ENCODE measurements at places on chromosomes 5 and 9.

GRCh38 chr5:180898621-180899246 lies at the start of gene BTNL8:
BTNL8 (plus strand) TSS chr5:180899159; CDS start chr5:180899311, 152 bp downstream.
- DNase-seq = no peak

- DNase-seq = no peak
Observed at GRCh38 chr9:20512636-20513035, 109.7 kb downstream of the MLLT3 start.

DNA sequence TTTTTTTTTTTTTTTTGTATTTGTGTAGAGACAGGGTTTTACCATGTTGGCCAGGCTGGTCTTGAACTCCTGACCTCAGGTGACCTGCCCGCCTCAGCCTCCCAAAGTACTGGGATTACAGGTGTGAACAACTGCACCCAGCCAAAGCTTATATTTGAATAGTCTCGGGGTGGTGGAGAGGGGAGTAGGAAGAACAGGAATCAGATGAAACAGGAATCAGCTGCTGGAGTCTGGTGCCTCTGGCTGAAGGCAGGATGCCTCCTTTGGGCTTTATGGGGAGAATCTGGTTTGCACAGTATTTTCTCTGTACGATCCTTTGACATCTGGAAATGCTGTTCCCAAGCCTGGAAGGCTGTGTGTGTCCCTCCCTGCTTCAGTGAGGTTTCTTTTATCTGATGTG lies 10.9 kb downstream of the C5orf52 start:
- no peak for DNase-seq

DNA sequence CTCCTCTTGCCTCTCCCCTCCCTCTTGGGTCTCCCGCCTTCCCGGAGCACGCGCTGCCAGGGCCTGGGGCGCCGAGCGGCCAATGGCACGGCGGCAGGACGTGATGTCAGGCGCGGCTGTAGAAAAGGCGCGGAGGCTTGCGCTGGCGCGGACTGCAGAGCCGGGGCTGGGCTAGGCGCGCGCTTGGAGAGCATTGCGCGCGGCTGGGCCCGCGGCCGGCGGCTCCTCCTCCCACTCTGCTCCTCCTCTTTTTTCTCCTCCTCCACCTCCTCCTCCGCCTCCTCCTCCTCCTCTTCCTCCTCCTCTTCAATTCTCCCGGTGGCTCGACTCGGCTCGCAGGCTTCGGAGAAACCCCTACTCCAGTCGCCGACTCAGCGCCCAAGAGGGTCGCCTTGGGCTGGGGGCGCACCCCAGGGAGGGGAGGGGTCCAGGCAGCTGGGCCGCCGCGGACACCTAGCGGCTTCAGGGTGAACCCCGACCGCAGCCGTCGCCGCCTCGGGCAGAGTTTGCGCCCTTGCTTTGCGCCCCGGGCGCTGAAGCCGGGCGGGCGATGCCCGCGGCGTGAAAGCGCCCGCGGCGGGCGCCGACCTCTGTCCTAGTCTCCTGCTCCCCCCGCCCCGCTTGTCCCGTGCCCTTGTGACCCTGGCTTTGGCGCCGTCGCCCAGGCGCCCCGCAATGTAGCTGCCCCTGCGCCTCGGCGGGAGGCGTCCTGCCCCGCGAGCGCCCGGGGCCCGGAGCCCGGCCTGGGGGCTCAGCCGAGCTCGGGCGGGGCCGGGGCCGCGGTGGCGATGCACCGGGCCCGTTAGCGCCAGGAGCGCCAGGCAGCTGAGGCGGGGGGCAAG lies at the start of gene LHX2:
LHX2 (plus strand) TSS at position 309 of the 842 bp plus-strand sequence. CDS start 581 bp downstream, outside the sequence.
- DNase-seq = peak; percentile 98

DNA sequence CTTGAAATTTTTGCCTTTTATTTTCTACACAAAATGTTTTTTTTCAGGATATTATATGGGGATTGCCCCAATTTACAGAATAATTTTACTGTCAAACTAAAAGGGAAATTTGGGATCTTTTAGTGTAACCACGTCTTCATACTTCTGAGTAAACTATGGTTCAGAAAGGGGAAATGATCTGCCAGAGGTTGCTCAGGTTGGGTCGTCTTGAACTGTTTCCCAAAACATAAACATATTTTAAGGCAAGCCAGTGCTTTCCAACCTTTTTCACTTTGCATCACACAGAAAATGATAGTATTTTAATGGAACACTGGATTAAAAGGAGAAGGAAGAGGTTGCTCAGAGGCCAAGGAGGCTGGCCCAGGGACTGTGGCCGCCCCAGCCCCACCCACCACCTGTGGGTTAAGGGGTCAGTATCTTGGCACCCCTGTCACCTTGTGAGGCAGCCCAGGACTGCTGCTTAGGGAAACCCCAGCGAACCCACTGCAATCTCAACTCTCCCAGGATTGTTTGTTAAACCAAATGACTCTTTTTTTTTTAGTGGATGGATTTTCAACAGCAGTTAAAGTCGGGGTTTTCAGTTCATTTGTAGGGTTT lies 142.7 kb upstream of the DHFR start:
- no peak for DNase-seq

DNA sequence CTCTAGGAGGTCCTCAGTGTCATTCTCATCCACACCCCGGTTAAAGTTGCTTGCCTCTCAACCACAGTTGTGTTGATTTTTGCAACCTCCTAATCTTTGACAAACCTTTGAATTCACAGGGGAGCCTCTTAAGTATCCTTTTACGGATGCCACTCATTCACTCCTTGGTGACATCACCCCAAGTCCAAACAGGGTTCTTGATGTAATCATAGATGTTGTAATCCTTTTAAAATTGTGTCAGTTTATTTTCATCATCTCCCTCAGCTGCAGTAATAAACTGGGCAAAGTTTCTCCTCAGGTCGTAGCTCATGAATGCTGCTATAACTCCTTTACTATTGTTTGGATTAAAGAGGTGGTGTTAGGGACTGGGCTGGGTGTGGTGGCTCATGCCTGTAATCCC lies 637.2 kb upstream of the NUDT12 start:
- no peak for DNase-seq

DNA sequence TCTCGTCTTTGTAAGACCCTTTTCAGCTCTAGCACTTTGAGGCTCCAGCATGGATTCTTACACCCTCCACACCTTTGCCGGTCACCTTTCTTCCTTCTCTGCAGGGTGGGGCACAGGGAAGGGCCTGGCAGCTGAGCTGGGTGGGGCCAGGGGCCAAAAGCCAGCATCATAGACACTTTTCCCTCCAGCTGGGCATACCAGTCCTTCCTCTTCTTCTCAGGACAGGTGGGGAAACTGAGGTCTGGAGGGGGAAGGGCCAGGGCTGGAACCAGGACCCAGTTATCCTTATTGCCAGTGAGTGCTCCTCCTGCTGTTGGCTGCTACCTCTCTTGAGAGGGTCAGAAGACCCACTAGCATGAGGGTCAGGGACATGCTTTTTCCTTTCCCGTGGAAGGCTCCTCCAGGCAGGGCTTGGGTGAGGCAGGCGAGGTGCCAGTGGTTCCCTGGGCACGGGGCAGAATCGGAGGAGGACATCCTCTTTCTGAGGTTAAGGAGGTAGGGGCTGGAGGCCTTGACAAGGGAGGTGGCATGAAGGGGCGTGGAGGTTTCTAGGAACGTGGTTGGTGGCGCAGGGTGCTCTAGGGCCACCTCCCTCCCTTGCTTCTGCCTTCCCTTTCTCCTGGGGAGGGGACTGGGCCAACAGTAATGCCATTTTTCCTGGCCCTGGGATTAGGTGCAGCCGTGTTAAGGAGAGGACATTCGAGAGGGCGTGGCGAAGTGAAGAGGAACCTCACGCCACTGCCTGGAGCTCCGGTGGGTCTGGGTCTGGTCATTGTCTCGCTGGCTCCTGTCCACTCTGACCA lies at the start of gene NDST1:
NDST1 (plus strand) TSS at position 658 of the 803 bp plus-strand sequence. CDS start 13,124 bp downstream, outside the sequence.
- no peak for DNase-seq

DNA sequence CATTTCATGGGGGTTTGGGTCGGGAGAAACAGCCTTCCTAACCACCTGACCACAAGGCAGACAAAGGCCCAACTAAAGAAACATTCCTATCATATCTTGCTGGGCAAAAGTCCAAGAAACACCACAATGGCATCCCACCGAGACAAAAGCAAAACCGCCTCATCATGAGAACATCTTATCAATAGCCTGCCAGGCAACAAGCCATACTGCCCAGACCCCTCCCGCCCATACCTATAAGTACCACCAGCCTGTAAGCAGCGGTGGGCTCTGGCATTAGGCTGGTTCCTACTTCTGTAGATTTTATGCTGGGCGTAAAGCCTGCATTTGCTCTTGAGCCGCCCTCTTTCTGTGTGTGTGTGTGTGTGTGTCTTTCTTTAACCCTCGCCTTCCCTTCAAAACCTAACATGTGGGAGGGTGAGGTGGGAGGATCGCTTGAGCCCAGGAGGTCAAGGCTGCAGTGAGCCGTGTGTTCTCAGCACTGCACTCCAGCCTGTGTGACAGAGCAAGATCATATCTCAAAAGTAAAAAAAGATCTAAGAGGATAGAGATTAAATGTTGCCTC lies 56.9 kb downstream of the PDE6A start:
- DNase-seq = no peak

- no peak for DNase-seq
Observed at GRCh38 chr9:7053903-7054302, 296.1 kb downstream of the KDM4C start.

- no peak for DNase-seq
Observed at GRCh38 chr5:35924122-35924949, 14.1 kb downstream of the CAPSL start.

DNA sequence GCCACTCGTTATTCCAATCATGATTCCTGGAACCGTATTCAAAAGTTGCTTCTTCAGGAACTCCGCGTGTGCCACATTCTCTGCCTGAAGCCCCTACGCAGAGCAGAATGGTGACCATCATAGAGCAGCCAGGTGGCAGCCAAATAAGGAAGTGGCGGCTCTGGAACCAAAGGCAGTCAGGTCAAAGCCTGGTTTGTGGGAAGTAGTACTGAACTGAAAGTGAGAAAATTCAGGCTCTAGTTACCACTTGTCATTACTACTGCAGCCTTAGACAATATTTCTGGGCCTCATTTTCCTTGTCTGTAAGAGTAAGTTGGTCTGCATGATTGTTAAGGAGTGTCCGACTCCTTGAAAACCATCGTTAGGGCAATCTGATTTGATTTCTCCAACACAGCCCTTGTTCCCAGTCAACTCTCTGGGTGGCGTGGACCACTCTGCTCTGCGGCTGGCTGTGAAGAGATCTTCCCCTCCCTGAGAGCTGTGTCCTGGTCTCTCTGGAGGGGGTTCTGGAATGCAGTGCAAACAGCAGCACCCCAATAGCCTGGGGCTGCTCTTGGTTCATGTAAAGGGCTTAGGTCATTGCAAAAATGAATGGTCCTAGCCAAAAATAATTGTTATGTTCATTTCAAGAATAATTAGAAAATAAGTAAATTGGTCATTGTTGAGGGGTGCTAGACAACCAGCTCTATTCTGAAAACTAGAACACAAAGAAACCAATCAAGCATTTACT lies 102.4 kb downstream of the MED27 start:
- no peak for DNase-seq

DNA sequence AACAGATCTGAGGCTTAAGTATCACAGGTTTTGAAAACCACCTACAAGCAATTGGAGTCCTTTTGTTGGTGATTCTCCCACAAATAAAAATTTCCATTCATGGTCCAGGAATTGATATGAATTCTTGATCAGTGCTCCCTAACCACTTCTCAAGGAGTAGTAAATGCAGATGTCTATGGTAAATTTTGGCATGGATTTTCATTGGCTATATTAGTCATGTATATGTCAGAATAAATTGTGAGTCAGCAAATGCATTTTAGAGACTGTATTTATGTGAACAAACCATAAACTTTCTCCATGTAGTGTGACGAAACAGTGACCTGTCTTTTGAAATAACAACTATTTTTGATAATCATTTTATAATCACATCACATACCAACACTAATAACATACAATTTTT lies 611.1 kb downstream of the HTR1A start:
- DNase-seq = no peak

- no peak for DNase-seq
Observed at GRCh38 chr9:133074111-133074651, 12.4 kb downstream of the CEL start.

DNA sequence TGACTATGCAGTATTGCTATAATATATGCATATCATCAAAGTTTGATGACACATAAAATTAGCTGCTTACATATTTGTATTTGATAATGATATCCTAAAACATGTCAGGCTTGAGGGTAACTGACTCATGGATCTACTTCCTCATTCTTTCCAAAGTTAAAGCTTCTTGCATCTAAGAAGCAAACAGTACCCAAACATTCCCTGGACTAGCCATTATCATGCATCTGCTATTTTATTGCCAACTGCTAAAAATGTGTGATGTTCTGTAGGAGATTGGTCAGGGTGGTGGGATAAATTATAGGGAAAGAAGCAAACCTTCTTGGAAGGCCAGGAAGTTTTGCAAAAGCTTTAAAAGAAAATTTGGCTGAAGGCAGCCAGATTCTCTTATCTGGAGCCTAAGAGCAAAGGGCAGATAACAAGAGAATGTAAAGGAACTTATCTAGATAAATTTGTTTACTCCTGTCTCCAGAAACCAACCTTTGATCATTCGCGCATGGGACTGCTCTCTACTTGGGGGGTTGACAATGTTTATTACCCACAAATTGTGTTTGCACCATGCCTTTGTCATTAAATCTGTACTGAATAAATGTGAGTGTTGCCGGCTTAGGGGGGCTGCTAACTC lies 604.1 kb upstream of the TLE4 start:
- no peak for DNase-seq

- DNase-seq = no peak
Observed at GRCh38 chr9:4662989-4663792, 1.1 kb downstream of the PLPP6 start.

GRCh38 chr5:122192497-122193496 lies 63.5 kb downstream of the ZNF474 start:
- peak; percentile 5 for DNase-seq

DNA sequence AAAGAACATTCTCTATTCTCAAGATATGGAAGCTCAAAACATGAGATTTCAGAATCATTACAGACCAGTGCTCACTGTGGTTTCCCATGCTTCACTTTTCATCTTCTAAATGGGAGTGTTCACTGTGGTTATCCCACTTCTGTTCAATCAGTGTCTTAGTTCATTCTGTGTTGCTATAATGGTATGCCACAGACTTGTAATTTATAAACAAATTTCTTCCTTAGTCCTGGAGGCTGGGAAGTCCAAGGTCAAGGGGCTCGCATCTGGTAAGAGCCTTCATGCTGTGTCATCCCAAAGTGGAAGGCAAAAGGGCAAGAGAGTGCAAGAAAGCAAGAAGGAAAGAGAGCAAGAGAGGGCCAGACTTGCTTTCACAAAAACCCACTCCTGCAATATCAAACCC lies 146.3 kb downstream of the TTC39B start:
- DNase-seq = no peak

DNA sequence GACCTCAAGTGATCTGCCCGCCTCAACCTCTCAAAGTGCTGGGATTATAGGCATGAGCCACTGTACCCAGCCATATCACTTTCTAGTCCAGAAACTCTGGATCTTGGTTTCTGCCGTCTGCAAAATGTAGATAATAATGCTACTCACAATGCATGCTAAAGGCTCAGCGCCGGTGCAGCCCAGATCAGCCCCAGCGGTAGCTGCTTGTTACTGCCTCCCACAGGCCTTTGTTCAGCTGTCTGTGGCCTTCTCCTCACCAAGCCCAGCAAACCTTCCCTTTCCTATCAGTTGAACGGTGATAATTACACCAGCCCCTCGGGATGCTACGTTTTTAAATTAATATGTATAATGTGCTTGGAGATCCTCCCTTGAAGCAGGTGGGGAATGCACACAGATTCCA lies 26.2 kb upstream of the MSX2 start:
- no peak for DNase-seq

- DNase-seq = no peak
Observed at GRCh38 chr5:134551901-134552300, 26.4 kb downstream of the JADE2 start.

GRCh38 chr9:90340421-90340820 lies 302.2 kb downstream of the DIRAS2 start:
- no peak for DNase-seq

GRCh38 chr9:103617046-103617445 lies 477.1 kb upstream of the SMC2 start:
- DNase-seq = no peak

- DNase-seq = no peak
Observed at GRCh38 chr5:169580964-169581363, 2.6 kb upstream of the SPDL1 start.

Measured in NCI-H1417 treated with DMSO at 0.1 percent for 48 hours (cell line).